Stimulated activated CD4-positive, alpha-beta T cell treated with anti-CD3 and anti-CD28 coated beads, Interleukin-1b, Interleukin-23, amount 100 ng/mL, for 1 hour (primary cell): ENCODE measurements at places on chromosomes 3 and 15.

DNA sequence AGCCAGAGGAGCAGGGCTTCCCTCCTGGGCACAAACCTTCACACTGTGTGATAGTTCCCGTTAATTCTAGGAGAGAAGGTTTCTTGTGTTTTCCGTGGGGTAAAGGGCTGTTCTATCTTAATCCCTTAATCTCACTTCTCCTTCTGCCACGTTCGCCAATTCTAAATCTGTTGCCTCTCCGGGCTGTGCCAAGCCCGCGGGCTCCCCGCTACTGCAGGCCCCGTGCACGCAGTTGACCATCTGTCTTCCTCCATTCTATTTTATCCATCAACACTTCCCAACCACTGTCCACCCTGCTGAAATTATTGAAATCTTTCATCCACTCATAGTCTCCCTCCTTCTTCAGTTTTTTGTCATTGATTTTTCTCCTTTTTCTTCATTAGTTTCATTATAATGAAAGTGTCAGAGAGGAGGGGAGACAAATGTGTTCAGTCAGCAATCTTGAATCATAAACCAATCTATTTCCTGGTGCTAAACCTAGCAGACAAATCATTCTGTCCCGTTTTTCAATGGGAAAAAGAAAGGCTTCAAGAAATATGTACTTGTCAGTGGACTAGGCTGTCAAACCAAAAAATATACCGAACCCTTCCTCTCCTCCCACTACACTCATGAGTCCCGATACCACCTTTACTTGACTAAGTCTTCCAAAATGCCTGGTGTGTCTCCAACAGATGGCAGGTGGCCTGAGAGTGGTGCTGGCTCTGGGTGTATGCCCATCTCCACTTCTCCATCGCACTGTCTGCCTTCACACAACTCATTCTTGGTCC lies 39.6 kb downstream of the SLCO2A1 start:
- DNase-seq: no peak

GRCh38 chr3:24288496-24289236 lies 206.0 kb downstream of the THRB start:
- no peak for DNase-seq

DNA sequence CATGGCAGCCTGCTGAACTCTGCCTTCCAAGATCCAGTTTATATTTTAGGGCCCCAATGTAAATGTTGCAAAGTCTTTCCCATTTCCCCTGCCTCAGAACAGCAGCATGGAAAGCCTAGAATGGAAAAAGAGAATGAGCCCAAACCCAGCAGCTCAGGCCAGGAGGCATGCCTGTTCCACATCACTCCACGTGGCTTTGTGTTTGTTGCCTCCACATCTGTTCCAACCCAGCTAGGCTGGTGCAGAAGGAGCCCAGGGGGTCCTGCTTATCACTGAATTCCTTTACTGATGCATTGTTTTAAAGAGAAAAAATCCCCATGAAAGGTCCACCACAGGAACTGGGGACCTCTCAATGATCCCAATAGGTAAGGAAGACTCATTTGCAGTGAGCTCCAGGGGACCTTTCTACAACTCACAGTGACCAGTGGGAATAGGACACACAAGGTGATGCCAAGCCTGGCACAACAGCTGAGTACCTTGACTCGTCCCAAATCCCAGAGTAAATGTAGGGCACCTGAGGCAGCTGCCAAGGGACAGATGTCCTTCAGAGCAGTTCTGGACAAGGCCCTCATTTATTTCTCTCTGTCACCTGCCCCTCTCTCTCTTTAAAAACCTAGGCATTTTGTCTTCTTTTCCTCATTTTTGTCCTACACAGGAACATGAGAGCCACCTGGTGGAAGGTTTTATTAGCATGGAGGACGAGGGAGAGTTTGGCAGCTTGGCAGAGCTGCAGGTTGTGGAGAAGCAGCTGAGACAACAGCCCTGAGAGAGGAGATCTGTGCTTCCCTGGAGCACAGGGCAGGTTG lies 41.7 kb upstream of the ADAMTS17 start:
- no peak for DNase-seq

DNA sequence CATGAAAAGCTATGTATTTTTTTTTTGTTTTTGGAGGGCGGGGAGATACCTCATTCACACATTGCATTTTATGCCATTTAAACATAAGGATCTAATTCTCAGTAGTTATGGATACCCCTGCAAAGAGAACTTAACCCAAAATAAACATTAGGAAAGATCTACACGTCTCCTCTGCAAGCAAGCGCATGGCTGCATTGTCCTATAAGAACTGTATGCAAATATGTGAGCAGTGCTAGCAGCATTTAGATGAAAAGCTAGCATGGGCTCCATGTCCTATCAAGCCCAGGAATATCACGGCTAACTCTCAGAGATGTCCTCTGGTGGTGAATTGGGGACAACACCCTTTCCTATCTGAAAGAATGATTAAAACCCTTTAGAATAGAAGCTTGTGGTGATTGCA lies 292.8 kb downstream of the MEX3B start:
- DNase-seq: no peak

DNA sequence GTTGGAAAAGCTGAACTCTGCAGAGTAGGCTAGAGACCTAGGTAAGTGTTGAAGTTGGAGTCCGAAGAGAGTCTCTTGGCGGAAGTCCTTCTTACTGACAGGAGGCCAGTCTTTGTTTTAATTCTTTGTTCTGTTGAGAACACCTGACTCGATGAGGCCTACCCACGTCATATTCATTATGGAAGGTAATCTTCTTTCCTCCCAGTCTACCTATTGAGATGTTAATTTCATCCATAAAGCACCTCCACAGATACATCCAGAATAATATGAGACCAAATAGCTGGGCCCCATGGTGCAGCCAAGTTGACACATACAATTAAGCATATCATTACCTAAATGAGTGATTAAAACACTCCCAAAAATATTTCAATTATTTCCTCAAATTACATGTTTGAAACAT lies 515.5 kb downstream of the CADM2 start:
- no peak for DNase-seq

DNA sequence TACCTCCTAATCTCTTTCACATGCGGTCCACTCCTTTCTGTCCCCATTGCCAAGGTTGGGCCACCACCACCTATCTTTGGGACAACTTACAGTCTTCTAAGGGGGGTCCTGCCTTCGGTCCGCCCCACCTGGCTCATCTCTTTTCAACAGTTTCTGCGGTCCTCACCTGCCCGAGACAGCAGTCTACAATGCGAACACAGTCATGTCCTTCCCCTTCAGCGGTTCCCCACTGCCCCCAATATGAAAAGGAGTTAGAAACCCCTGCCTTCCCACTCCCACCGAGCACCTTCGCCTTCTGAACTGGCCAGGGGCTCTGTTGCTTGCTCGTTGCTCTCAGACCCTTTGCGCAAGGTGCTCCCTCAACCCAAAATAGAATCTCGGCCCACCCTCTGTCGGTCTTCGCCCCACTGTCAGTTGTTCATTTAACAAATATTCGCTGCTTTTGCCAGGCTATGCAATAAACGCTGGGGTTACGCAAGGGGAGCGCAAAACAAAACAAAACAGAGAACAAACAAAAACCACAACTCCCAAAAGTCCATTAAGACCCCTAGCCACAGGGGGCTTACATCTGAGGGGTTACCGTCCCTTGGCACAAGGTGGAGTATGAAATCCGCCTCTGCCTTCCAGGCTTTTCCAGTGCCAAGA lies 611 bp upstream of the FANCI start:
- no peak for DNase-seq

- no peak for DNase-seq
Observed at GRCh38 chr3:16516695-16517481, 3.4 kb upstream of the RFTN1 start.

- DNase-seq: no peak
Observed at GRCh38 chr15:30999729-31000128, 8.3 kb upstream of the MTMR10 start.

GRCh38 chr3:3605226-3605625 lies 194.0 kb upstream of the LRRN1 start:
- DNase-seq: no peak

GRCh38 chr3:184335661-184336546 lies 1.5 kb upstream of the FAM131A start:
- peak; percentile 62 for DNase-seq

DNA sequence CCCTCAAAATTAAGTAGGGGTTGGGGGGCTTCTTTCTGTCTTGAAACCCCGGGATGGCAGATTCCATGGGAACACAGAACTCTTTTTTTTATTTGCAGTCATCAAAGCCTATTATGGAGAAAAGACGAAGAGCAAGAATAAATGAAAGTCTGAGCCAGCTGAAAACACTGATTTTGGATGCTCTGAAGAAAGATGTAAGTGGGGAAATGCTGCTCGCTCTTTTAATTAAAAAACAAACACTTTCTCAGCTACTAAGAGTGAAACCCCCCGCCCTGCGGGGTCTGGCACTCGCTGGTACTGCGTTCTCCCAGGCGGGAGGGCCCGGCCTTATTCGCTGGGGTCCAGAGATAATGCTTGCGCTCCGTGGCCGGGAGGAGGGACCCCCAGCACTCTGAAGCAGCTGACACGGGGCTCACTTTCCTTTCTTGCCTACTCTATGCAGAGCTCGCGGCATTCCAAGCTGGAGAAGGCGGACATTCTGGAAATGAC lies 615 bp downstream of the HES1 start:
- no peak for DNase-seq

- no peak for DNase-seq
Observed at GRCh38 chr15:91384189-91384730, 284.2 kb downstream of the SV2B start.

DNA sequence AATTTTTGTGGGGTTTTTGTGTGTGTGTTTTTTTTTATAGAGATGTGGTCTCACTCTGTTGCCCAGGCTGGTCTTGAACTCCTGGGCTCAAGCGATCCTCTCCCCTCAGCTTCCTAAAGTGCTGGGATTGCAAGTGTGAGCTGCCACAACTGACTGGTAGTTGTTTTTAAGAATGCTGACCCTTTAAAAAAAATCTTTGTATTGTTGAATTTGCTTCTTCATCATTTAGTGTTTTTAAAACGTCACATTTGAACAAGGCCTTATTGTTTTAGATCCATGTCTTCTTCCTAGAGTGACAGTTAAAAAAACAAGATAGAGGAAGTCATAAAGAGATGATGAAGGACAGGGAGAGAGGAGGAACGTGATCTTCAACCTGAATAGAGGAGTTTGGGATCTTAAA lies 24.1 kb downstream of the GJD2 start:
- DNase-seq: no peak

GRCh38 chr3:95200384-95200783 lies 1137.5 kb downstream of the NSUN3 start:
- DNase-seq: no peak

DNA sequence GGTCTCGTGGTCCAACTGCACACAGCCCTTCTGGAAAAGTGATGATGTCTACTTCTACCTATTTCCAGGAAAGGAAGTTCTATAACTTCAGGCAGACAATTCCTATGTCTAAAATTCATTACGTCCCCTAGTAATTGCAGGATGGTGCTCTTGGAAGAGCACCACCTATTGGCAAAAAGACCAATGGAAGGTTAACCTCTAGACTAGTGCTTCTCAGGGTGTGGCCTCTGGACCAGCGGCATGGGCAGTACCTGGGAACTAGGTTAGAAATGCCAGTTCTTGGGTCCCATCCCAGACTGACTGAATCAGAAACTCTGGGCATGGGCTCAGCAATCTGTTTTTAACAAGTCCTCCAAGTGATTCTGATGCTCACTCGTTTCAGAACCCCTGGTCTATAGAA lies 258.3 kb upstream of the ICE2 start:
- no peak for DNase-seq

- DNase-seq: no peak
Observed at GRCh38 chr15:86322629-86323028, 243.0 kb downstream of the AGBL1 start.

DNA sequence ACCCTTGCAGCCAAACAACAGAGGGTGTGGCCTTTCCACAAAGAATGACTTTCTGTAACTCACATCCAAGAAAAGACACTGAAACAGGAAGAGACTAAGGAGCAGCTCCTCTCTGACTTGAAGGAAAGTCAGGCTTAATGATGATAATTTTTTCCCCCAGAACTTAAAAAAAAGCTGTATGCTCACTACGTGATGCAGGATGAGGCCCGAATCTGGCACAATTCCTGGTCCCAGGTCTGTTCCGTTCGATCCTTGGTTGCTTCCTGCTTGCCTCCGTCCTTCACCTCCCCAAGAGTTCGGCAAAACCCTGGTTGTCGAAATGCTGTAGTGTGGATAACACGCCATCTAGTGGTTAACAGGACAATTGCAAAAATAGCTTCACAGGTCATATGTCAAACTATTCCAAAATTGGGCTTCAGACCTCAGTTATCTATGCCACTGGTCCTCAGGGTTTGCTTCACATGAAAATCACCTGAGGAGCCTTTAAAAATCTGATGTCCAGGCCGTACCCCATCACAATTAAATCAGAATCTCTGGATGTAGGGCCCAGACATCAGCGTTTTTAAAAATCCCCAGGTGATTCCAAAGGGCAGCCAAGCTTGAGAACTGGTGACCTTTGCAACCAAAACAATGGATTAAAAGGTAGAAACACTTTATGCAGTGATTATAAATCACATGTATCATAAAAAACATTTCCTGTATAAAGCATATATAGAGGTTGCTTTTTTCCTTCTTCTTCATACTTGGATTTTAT lies 28.1 kb upstream of the SYNM start:
- DNase-seq: no peak

GRCh38 chr3:84165328-84165727 lies 793.5 kb upstream of the CADM2 start:
- DNase-seq: no peak

DNA sequence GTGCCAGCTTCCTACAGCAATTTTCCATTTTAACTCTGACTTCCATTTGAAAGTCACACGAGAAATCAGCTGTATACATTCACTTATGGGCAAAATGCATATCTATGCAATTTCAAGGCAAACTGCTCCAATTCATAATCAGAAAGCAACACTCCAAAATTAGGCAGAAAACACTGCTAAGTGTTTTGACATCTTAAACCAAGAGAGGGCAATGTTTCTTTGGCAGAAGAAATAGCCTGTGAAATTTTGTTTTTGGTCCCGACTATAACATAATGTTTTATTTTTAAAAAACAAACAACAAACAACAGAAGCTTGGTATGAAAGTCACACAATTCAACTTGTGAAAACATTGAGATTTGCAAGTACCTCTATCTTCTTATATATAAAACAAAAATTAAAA lies 42.6 kb downstream of the GOLIM4 start:
- DNase-seq: no peak

DNA sequence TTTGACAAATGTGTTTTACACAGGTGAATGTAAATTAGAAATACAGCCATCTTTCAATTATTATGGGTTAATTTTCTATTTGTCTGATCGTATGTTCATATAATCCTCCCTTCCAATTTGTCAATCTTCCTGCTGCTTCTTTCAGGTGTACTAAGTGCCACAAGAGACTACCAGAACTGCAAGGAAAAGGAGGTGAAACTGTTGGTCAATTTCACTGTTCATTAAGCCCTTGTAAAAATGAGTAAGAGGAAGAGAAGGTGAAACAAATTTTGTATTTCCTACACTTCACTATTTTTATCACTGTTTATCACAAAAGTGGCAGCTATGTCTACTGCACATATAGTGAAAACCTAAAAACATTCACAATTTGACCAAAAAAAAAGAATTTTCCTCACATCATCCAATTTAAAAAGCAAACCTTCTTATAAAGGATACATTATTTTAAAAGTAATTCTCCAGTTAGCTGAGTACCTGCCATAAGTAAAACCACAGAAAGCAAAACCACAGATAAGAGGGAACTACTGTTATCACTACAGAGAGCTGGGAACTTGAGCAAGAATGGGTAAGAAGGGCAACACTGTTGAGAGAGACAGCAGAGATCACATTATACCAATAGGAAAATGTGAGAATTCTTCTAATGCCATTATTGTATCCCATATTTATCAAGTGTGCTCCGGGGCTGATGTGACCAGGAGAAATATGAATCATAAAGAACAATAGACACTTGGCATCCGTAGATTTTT lies 163.0 kb downstream of the TBC1D5 start:
- no peak for DNase-seq
